ENCODE measurements at places on chromosomes 4 and X. TPM values are rescaled to one million over a fixed set of nuclear protein-coding genes. Genes with fewer than 3 reads are reported as not detected.

KLB gene
- 0.30 TPM for total RNA-seq

UBE2A gene
- total RNA-seq, result 46.6 TPM

SRPX gene
- 40.6 TPM for total RNA-seq

MID1 gene
- total RNA-seq, result 11.9 TPM

PLS3 gene
- 85.4 TPM for total RNA-seq

SULT1E1 gene
- 218 TPM for total RNA-seq

MAP9 gene
- 69.6 TPM for total RNA-seq

NAP1L2 gene
- total RNA-seq, result 57.0 TPM

GABRB1 gene
- 11.7 TPM for total RNA-seq

SLC49A3 gene
- 6.4 TPM for total RNA-seq

CTAG1A gene
- not detected for total RNA-seq

DNA sequence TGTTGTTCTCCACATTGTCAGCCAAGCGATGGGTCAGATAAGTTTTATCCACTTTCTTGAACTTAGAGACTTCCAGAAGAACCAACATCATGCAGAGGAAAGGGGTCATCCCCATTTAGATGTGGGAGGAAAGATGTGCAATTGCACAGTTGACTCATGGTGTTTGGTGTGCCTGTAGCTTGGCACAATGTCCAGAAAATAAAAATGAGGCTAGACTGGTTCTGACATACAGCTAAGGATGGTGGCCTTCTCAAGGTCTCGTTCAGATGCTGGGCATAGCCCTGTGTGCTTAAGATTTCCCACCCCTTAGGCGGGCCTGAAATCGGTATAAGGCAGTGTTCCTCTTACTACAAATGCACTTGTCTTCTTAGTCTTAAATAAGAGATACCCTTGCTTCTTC is 101.1 kb downstream of the PCDH7 start:
- no peaks in the 10 kb centered on the region for H3K27me3 ChIP-seq
- no peak for DNase-seq
- H3K4me1 ChIP-seq, result no peaks in the 10 kb centered on the region
- no peak overlapping the region for H3K27ac ChIP-seq

- H3K27me3 ChIP-seq, result no peaks in the 10 kb centered on the region
- H3K4me1 ChIP-seq, result peaks cover 57% of the 10 kb centered on the region
- H3K27ac ChIP-seq, result peak overlapping the region; percentile 70
- no peak overlapping the region for H3K4me3 ChIP-seq
- peaks cover 2% of the 10 kb centered on the region for H3K36me3 ChIP-seq
These were observed 44.7 kb downstream of the SCD5 start for GRCh38 chr4:82753725-82754410.

DNA sequence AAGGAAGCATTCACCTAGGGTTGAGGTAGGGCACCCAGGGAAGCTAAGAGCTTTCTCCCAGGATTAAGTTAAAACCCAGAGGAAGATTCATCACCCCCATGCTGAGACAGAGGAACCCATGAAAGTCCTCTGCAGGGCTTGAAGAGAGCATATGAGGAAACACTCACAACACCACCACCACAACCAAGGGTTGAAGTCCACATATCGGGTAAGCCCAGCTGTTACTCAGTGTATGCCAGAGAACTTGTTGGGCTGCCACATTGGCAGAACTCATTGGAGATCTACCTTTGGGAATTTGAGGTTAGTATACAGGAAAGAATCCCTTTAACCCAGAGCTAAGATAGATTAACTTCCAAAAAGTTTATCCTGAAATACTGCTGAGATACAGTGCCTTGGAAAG is 75.1 kb downstream of the INTS6L start:
- H3K4me1 ChIP-seq, result no peaks in the 10 kb centered on the region
- H3K36me3 ChIP-seq, result no peaks in the 10 kb centered on the region
- H3K27me3 ChIP-seq, result no peaks in the 10 kb centered on the region
- no peak overlapping the region for H3K4me3 ChIP-seq
- H3K27ac ChIP-seq, result no peak overlapping the region
- no peak for DNase-seq

- no peak for DNase-seq
- no peaks in the 10 kb centered on the region for H3K4me1 ChIP-seq
- no peaks in the 10 kb centered on the region for H3K27me3 ChIP-seq
- H3K27ac ChIP-seq, result no peak overlapping the region
- no peak overlapping the region for H3K4me3 ChIP-seq
These were observed 1976.7 kb upstream of the ADGRL3 start for GRCh38 chr4:59223292-59223941.

DNA sequence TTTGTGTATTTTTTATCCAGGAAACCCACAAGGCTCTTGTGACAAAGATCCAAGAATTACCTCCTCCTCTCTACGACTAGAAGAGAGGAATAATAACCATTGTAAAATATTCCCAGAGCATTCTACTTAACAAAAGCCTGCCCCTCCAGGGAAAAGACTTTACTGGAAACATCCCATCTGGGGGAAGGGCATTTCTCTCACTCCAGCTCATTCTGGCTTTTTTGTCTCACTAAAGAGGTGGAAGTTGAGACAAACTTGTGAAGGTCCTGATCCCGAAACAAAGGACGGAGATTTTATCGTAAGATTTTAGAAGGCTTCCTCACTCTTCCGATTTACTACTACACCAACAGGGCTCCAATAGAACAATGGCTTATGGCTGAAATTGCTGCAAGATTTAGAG is 692.0 kb upstream of the GRID2 start:
- no peak for DNase-seq
- H3K27ac ChIP-seq, result no peak overlapping the region
- no peak overlapping the region for H3K4me3 ChIP-seq
- H3K27me3 ChIP-seq, result no peaks in the 10 kb centered on the region
- no peaks in the 10 kb centered on the region for H3K4me1 ChIP-seq

- no peak overlapping the region for H3K27ac ChIP-seq
- no peaks in the 10 kb centered on the region for H3K36me3 ChIP-seq
- no peaks in the 10 kb centered on the region for H3K4me1 ChIP-seq
- no peak overlapping the region for H3K4me3 ChIP-seq
These were observed 586.9 kb upstream of the NR3C2 start for GRCh38 chr4:149029056-149029651.

- H3K27ac ChIP-seq, result no peak overlapping the region
- H3K36me3 ChIP-seq, result no peaks in the 10 kb centered on the region
- peak overlapping the region; percentile 69 for H3K4me3 ChIP-seq
- DNase-seq, result no peak
These were observed 980 bp upstream of the FHDC1 start for GRCh38 chr4:152935143-152935542.

GRCh38 chr4:182201871-182202270 is 41.3 kb upstream of the TENM3 start:
- no peaks in the 10 kb centered on the region for H3K4me1 ChIP-seq
- H3K27me3 ChIP-seq, result no peaks in the 10 kb centered on the region
- DNase-seq, result no peak
- H3K27ac ChIP-seq, result no peak overlapping the region

- H3K36me3 ChIP-seq, result no peaks in the 10 kb centered on the region
- H3K27me3 ChIP-seq, result no peaks in the 10 kb centered on the region
- H3K4me3 ChIP-seq, result no peak overlapping the region
- H3K27ac ChIP-seq, result no peak overlapping the region
These were observed 8.0 kb downstream of the NR3C2 start for GRCh38 chr4:148434075-148434773.

DNA sequence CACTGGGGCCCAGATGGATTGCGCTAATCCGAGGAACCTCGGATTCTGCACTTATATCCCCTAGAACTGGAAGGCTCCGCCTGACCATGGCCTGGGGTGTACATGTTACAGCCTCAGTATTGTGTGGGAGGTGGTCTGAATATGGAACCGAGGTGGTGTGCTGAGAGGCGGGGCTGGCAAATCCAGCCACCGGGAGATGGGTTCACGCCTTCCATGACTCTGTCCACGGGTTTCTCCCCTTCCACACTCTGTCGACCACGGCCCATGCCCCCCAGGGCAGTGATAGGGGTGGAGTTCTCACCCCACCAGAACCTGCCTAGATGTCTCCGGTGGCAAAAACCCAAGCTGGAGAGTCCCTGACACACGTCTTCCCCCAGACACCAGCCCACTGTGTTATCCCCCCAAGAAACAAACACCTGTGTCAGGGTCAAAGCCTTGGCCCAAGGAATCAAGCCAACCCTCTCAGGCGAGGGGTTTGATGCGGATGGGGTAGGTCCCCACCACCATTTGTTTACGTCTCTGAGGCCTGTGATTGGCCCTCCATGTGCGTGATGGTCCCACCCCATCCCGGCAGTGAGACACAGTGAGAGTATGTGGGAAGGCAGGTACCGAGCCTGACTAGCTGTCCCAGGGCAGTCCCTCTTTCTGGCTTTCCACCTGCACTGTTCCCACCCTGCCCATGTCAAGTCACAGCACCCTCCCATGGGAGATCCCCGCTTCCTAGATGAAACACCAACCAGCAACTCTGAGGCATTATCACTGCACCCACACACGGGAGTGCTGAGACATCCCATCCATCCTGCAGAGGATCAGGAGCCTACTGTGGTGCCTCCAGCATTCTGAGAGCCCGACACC is 6.6 kb upstream of the LOC101059915 start:
- DNase-seq, result no peak
- no peaks in the 10 kb centered on the region for H3K36me3 ChIP-seq
- no peak overlapping the region for H3K27ac ChIP-seq
- no peaks in the 10 kb centered on the region for H3K4me1 ChIP-seq
- H3K27me3 ChIP-seq, result no peaks in the 10 kb centered on the region

GRCh38 chrX:5388087-5388486 is 840.6 kb downstream of the NLGN4X start:
- no peak for DNase-seq
- no peak overlapping the region for H3K27ac ChIP-seq
- no peaks in the 10 kb centered on the region for H3K36me3 ChIP-seq
- no peak overlapping the region for H3K4me3 ChIP-seq

GRCh38 chr4:141463678-141464077 is 172.7 kb upstream of the IL15 start:
- H3K27me3 ChIP-seq, result no peaks in the 10 kb centered on the region
- H3K36me3 ChIP-seq, result no peaks in the 10 kb centered on the region
- DNase-seq, result no peak
- no peak overlapping the region for H3K27ac ChIP-seq

GRCh38 chr4:56828784-56829535 is 7.5 kb upstream of the SPINK2 start:
- no peaks in the 10 kb centered on the region for H3K36me3 ChIP-seq
- no peaks in the 10 kb centered on the region for H3K4me1 ChIP-seq
- no peak for DNase-seq
- H3K27ac ChIP-seq, result no peak overlapping the region
- no peak overlapping the region for H3K4me3 ChIP-seq
- H3K27me3 ChIP-seq, result no peaks in the 10 kb centered on the region

- no peaks in the 10 kb centered on the region for H3K4me1 ChIP-seq
- no peak for DNase-seq
- no peaks in the 10 kb centered on the region for H3K36me3 ChIP-seq
- H3K27me3 ChIP-seq, result no peaks in the 10 kb centered on the region
- H3K4me3 ChIP-seq, result no peak overlapping the region
- H3K27ac ChIP-seq, result no peak overlapping the region
These were observed 549.7 kb upstream of the TENM3 start for GRCh38 chr4:181693517-181693916.

DNA sequence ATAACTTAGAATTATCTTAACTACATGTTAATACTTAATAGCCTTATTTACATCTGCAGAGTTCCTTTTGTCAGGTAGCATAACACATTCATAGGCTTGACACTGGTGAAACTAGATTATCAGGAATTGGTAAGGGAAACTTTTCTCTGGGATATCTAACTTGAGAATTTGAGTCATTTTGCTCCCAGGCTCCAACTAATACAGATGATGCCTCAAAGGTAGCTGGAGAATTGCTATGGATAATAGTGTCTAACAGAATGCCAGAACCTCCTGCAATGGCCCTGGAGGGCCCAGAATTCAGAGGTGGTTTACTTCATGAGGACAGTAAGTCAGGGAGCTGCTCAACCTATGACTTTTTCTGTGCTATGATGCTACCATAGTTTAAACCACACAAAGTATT is 13.9 kb upstream of the TMPRSS11D start:
- H3K27me3 ChIP-seq, result no peaks in the 10 kb centered on the region
- H3K36me3 ChIP-seq, result no peaks in the 10 kb centered on the region
- H3K4me3 ChIP-seq, result no peak overlapping the region
- no peak for DNase-seq
- no peak overlapping the region for H3K27ac ChIP-seq

DNA sequence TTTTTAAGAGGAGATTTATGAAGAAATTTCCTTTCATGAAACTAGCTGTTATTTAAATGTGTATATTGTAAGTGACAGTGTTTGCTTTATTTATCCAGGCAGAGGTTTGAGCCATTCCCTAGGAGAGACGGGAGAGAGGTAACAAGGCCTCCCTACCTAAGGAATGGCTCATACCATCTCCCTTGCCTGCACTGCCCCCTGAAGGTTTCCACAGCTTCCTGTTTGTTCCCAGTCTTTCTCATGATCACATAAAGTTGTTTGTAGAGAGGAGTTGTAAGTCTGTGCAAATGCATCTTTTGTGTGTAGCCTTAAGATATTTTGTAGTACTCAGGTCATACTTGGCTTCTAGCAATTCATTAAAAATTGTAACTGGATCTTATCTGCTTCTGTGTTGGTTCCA is 1504.5 kb upstream of the PCDH10 start:
- no peak for DNase-seq
- no peak overlapping the region for H3K27ac ChIP-seq
- no peaks in the 10 kb centered on the region for H3K27me3 ChIP-seq
- no peaks in the 10 kb centered on the region for H3K4me1 ChIP-seq

DNA sequence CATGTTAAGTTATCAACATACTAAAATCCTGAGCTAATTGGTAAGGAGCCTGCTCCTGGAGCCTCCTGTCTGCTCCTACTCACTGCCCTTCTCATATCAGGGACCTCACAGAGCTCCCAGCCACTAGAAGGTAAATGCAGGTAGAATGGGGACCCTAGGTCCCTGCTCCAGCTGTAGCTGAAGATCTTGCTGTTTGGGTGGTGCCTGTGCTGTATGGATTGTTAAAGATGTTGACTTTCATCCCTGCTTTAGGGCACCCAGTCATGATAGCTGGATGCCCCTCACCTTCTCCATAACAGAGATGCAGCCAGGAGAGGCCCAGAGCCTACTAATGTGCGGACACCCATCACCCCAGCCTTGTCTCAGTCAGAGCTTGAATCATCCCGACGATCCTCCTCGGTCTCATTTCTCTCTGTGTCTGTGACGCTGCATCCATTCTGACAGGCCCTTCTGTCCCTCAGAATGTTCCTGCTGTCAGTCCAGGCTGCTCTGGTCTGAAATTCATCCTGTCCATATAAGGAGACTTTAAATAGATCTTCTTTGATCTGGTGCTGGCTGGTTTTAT is 341.7 kb upstream of the GATB start:
- no peak overlapping the region for H3K4me3 ChIP-seq
- peaks cover 6% of the 10 kb centered on the region for H3K4me1 ChIP-seq
- H3K36me3 ChIP-seq, result no peaks in the 10 kb centered on the region
- no peak overlapping the region for H3K27ac ChIP-seq
- DNase-seq, result no peak

GRCh38 chr4:22881411-22881810 is 188.7 kb downstream of the GBA3 start:
- H3K36me3 ChIP-seq, result no peaks in the 10 kb centered on the region
- no peak overlapping the region for H3K27ac ChIP-seq
- peak; percentile 33 for DNase-seq
- no peak overlapping the region for H3K4me3 ChIP-seq
- no peaks in the 10 kb centered on the region for H3K27me3 ChIP-seq
- no peaks in the 10 kb centered on the region for H3K4me1 ChIP-seq

GRCh38 chr4:118337954-118338353 is 14.8 kb downstream of the PRSS12 start:
- no peaks in the 10 kb centered on the region for H3K4me1 ChIP-seq
- DNase-seq, result no peak
- no peak overlapping the region for H3K4me3 ChIP-seq
- no peaks in the 10 kb centered on the region for H3K27me3 ChIP-seq

- peaks cover 5% of the 10 kb centered on the region for H3K4me1 ChIP-seq
- no peaks in the 10 kb centered on the region for H3K27me3 ChIP-seq
- H3K27ac ChIP-seq, result peak overlapping the region; percentile 29
- no peaks in the 10 kb centered on the region for H3K36me3 ChIP-seq
- peak; percentile 95 for DNase-seq
These were observed 14.1 kb upstream of the MGST2 start for GRCh38 chr4:139651282-139652194.
